ENCODE measurements at places on chromosomes 5 and 9.

DNA sequence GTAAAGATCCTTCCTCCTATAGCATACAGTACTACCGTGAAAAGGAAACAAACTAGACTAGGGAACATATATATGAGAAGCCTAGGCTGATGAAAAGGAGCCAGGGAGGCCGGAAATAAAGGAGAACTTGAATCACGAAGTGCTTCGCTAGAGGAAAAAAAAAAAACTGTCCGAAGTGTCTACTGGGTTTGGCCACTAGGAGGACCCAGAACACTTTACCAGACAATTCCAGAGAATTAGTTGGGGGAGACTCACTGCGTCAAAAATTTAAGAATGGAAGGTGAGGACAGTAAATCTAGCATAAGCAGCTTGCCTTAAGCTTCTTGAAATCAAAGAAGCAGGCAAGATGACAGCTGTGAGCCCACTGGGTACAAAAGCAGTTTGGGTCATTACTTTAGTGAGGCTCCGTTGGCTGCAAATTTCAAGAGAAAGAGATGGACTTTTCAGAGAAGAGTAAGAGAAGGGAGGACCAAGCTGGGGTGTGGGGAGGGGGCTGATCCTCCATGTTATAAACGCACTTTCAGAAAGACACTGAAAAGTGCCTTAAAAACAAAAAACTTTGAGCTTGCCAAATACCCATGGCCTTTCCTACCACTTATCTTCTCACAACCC is 47.4 kb downstream of the P4HA2 start:
- no peak for DNase-seq

DNA sequence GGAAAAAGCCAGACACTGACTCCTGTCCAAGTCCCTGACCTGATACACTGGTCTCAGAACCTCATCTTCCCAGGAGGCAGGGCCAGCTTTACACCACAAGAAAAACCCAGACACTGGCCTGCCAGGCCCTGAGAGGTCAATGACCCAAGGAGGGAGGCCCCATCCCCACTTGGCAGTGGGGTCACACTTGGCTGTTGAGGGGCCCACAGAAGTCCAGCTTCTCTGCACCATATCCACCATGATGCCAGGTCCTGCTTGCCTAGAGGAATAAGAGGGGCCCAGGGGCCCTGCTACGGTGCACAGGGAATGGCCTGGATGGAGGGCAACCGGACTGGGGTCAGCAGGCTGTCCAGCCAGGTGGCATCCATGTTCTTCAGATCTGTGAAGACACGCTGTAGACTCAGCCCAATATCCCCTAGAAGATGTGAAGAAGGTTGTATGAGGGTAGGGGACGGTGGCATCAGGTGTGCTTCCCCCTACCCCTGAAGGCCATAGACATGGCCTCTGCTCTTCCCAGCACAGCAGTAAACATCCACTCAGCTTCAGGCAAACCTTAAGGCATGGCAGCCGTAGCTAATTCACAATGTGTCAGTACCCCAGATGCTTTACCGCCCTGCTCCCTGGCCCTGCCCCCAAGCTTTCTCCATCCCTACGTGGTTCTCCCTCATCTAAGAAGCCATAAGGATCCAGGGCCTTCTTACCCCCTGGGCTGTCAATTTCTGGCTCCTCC is 6.7 kb downstream of the IRF1 start:
- DNase-seq = peak; percentile 19

- no peak for DNase-seq
Observed at GRCh38 chr5:122390154-122390553, 78.1 kb downstream of the SNCAIP start.

- no peak for DNase-seq
Observed at GRCh38 chr9:108197008-108197365, 658.8 kb downstream of the ACTL7B start.

DNA sequence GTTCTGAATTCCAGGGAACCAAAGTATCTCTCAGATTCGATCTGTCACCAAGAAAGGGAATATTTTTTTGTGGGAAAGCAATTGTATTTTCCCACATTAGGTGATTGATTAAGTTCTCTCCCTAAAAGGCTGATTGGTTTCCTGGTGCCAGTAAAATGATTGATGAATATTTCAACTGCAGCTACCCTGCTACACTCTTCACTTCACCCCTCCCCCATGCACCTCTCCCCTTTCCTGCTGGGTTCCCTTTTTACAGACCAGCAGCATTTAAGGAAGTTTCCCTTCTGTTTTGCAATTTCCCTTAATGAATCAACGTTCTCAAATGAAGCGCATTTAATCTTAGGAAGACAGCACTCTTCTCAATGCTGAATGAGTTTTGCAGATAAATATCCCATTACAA is 13.1 kb downstream of the NR6A1 start:
- no peak for DNase-seq

- DNase-seq = no peak
Observed at GRCh38 chr5:79694183-79694582, 4.5 kb downstream of the CMYA5 start.

GRCh38 chr9:37034305-37034937 is 353 bp upstream of the PAX5 start:
- peak; percentile 53 for DNase-seq

GRCh38 chr5:78824831-78825281 is 160.3 kb downstream of the ARSB start:
- DNase-seq = no peak

- no peak for DNase-seq
Observed at GRCh38 chr5:62684310-62684709, 105.7 kb downstream of the LRRC70 start.

DNA sequence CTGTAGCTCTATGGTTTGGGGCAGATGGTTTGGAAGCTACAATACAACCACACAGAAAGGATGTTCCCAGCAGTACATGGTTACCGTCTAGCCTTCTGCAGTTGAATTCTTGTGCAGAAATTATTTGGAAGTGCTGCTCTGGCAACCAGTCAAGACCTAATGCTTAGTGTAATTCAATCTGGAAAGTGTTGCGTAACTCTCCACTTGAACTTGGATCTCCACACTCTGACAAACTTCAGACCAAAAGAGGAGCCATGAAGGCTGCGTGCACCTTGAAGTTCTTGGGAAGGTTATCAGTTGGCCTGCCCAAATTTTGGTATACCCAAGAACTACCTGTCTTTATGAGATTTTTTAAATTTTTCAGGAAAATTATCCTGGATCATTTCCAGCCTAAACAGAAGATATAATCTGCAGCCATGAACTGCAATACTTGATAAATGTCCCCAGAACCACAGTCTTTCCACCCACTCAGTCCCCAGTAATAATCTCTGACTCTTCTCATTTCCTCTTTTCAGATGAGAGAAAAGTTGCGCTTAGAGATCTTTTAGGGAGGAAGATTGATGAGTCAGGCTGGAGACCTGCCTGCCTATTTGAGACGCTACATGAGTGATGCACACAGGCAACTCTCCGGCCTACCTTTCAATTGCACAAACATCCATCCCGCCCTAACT is 159.9 kb downstream of the FANCC start:
- DNase-seq = no peak

- DNase-seq = peak; percentile 23
Observed at GRCh38 chr5:75050415-75050814, 1.9 kb downstream of the GCNT4 start.

DNA sequence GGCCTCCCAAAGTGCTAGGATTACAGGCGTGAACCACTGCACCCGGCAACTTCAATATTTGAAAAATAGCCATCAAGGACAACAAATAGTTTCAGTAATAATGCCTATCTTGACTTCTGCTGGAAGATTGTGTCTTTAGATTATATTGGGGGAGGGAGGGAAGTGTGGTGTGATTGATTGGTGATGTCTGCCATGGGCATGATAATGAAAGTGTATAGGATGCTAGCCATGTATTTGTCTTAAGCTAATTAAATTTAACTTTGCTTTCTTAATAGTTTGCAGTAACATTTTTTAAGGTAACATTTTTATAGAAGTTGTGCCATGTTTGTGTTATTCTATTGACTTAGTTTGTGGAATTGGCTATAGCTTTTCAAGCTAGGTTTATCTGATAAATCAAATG is 4.6 kb downstream of the JMY start:
- no peak for DNase-seq

All from stimulated activated CD4-positive, alpha-beta T cell treated with anti-CD3 and anti-CD28 coated beads, Interleukin-2, amount 100 ng/mL, for 24 hours (primary cell).